ENCODE measurements at places on chromosomes 4 and X.
A peak's percentile ranks its signal among the peaks of the same experiment; 100 is the strongest.

- DNase-seq, result no peak
These were observed 169.6 kb upstream of the GATB start for GRCh38 chr4:151930372-151930771.

GRCh38 chrX:1433646-1434357, 18.9 kb downstream of the ASMTL start:
- DNase-seq, result no peak

- no peak for DNase-seq
These were observed 224.1 kb upstream of the FGF16 start for GRCh38 chrX:77223046-77223445.

GRCh38 chrX:100512471-100512870, 72.3 kb upstream of the TNMD start:
- DNase-seq, result peak; percentile 6

DNA sequence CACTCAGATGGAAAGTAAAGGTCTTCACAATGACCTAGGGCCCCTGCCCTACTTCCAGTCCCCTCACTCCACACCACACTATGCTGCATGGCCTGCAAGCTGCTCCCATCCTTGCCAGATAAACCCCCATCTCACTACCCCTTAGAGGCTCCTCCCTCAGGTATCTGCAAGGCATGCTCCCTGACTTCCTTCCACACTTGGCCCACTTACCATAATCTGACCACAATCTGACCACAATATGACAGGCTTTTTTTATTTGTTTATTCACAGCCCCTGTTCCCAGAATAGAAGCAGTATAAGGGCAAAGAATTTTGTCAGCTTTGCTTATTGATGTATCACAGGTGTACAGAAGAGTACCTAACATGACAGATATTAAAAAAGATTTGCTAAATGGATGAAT, 124.7 kb downstream of the CAMK2D start:
- no peak for DNase-seq

DNA sequence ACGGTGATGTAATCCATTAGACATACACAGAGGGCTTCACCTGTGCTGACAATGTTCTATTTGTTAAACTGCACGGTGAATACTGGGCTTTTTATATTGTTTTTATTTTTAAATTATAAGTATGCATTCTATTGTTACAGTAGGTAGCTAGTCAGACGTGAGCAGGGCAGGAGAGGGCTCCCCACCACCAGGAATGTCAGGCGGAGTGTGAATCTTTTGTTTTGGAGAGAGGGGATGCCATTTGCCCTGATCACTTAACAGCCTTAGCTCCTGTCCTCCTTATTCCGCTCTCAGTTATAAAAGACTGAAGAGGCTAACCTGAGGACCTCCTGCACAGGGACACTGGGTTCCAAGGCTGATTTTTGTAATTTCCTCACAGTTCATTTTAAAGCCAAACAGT, 151.6 kb upstream of the TAPT1 start:
- no peak for DNase-seq

GRCh38 chr4:122331195-122331594, 47.6 kb upstream of the ADAD1 start:
- no peak for DNase-seq

DNA sequence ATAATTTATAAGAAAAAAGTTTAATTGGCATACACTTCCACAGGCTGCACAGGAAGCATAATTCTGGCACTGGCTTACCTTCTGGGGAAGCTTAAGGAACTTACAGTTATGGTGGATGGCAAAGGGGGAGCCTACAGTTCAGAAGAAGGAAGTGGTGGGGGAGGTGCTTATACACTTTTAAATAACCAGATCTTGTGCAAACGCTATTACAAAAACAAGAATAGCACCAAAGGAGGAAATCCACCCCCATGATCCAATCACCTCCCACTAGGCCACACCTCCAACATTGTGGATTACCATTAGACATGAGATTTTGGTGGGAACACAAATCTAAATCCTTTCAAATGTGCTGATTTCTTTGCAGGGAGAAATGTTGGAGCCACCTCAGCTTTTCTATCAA, 287.7 kb downstream of the CPXCR1 start:
- no peak for DNase-seq

- DNase-seq, result no peak
These were observed 723.9 kb downstream of the SH3BGRL start for GRCh38 chrX:81925812-81926211.

DNA sequence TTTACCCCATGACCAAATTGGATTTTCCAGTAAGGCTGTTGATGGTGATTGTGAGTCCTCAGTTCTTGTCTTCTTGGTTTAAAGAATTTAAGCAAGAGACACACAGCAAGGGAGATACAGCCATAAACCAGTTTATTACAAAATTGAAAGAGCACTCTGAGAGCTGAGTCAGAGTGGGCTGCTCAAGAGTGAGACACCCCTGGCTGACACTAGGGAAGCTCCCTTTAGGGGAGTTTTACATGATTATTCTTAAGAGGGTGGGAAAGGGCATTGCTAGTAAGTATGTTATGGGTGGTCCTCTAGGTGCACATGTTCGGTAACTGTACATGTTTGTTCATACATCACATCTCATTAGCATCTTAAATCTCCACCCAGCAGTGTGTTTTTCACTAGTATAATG, 18.8 kb upstream of the ZNF81 start:
- DNase-seq, result no peak

DNA sequence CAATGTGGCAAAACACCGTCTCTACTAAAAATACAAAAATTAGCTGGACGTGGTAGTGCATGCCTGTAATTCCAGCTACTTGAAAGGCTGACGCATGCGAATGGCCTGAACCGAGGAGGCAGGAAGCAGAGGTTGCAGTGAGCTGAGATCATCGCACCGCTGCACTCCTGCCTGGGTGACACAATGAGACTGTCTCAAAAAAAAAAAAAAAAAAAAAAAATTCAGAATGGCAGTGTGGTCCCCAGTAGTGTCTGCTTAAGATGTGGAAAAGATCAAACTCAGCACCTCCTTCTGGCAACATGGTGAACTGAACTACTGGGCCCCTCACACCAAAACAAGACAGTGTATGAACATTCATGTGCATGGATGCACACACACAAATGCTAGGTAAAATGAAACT, 32.2 kb downstream of the SMS start:
- no peak for DNase-seq

DNA sequence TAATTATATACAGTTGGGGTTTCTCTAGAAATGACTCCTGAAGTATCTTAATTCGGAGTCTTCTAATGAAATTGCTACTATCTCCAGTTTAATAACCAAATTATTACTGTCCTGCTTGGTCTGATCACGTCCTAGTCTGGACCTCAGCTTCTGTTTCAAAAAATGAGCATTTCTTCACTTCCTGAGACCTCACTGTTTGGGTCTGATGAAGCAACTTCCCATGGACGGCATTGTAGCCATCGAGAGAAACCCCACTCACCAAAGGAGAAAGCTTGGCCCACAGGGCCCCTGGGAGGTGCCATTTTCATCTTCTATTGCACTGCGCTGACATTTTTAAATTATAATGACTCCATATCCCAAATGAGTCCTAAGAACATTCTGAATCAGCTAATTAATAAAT, 178.0 kb downstream of the MGST2 start:
- no peak for DNase-seq

- DNase-seq, result peak; percentile 46
These were observed 12.3 kb downstream of the MSL3 start for GRCh38 chrX:11770320-11770719.

- no peak for DNase-seq
These were observed 64.3 kb downstream of the METTL14 start for GRCh38 chr4:118749347-118749988.

GRCh38 chr4:171646984-171647383, 166.2 kb upstream of the GALNTL6 start:
- DNase-seq, result no peak

DNA sequence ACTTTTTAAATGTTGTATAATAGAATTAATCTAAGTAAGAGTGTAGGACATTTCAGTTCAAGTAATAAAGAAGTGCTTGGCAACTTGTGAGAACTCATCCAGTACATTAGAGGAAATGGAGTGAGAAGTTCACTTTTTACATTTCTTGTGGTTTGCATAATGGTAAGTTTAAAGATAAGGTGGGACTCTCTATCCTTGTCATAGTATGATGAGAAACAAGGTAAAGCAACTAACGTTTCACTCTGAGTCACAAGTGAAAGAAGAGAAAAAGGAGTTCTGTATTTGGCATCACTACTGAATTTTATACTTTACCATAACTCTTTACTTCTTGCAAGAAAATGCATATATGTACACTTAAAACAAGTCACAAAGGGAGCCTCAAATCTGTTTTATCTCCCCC, 219.4 kb downstream of the SLC4A4 start:
- DNase-seq, result no peak

- DNase-seq, result no peak
These were observed 1562.9 kb upstream of the TENM3 start for GRCh38 chr4:180680305-180680704.

DNA sequence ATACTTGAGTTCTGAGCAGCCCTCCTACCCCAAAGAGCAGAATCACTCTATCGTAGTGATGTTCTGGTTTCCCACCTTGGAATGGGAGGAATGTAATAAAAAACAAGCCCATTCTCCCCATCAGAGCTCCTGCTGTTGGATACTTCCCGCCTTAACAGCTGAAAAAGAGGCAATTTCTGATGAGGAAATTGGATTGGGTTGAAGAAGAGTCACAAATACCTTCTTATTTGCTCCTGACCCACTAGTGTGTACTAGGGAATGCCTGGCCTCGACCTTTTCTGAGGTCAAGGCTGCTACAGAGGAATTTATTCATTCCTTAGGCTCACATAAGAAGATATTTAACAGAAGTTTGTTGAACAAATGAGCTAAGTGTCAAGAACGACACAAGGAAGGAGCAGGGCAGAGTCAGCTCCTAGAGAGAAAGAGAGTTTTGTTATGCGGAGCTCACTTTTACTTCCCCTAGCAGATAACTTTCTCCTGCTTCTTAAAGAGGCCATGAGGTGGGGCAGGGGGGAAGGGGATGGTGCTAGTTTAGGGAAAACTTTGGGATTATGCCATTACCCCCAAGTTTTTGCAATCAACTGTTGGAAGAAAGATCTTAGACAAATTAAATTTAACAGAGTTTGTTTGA, 273.8 kb upstream of the CLNK start:
- no peak for DNase-seq

DNA sequence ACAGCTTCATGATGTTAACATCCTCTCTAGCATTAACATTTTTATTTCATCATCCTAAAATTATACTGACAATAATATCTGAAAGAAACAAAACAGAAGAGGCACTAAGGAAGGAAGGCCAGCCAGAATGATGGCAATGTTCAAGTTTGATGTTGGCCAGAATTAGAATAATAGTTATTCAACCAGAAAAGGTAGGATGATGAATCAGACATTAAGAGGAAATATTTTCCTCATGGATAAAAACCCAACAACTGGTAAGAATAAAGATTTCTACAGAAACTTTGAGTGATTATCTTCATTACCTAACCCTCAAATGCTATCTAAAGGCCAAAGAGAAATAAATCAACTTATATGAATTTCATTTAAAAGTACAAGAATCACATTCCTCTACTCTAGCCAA, 105.2 kb downstream of the PDE5A start:
- DNase-seq, result no peak

- no peak for DNase-seq
These were observed 261.8 kb downstream of the PAPSS1 start for GRCh38 chr4:107458194-107458593.

- DNase-seq, result peak; percentile 53
These were observed 298.1 kb downstream of the UNC5C start for GRCh38 chr4:95250544-95251137.

DNA sequence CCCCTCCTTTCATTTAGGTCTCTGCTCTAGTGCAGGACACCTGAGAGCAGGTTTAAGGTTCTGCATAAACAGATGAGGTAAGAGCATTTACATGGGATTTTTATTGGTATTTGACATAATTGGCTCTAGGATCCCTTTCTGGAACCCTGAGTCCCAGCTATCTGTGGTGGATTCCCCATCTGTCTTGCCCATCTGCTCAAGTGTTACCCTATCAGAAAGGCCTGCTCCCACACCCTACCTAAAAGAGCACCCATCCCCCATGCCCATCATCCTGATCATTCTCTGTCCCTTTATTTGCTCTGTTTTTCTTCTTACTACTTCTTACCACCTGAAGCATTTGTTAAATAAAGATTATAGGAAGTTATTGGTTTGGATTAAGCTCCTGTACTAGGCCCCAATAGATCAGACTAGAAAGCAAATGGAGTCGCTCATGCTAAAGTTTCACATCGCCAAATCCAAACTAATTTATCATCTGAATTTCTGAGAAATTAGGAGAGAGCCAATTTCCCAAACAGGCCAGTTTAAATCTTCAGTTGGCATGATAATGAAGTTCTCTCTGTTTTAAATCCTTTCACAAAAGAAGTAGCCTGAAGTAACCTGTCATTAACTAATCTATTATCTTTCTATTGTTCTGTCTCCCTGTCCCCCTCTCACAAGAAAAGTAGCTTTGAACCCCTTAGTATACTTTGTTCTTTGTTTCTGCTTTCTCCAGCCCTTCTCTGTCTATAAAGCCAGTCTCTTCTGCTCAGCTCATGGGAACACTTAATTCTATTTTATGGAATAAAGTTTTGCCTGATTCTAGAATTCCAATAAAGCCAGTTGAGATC, 178.6 kb downstream of the ZNF674 start:
- no peak for DNase-seq

- no peak for DNase-seq
These were observed 1429.4 kb upstream of the ADGRL3 start for GRCh38 chr4:59770601-59771264.

DNA sequence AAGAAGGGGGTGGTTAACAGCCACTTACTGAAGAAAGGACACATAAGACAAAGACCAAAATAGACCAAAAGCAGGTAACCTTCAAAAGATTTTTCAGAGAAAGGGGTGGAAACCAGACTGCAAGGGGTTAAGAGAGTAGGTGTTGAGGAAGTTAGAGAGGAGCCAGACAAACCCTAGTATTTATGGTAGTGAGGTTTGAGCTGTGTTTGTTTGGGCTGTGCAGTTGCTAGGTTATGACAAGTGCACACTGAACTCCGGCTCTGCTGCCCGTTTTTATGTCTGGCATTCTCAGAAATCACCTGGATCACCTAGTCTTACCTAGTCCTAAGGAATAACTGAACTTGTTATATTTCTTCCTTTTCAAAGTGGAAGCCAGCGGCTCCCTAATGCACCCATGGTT, 22.9 kb upstream of the G3BP2 start:
- DNase-seq, result no peak

- DNase-seq, result no peak
These were observed 160.1 kb downstream of the PTCHD1 start for GRCh38 chrX:23494741-23495140.

DNA sequence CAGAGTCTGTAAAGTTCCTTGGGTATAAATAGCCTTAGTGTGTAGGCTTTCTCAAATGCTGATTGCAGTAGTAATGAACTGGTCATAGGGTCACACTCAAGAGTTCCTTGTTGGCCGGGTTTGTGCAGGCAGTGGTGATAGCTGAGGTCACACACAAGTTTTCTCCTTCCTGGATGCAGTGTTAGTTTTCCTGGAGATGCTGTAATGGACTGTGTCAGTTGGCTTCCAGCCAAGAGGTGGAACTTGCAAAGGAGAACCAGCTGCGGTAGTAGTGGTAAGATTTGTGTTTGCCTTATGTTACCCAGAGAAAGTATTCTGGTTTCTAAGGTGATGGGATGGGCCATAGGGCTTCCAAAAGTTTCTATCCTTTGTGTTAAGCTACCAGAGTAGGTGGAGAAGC, 409.8 kb upstream of the FRG1 start:
- DNase-seq, result no peak

GRCh38 chr4:189162888-189163287, 777.8 kb upstream of the FRG1 start:
- DNase-seq, result no peak

GRCh38 chr4:26030780-26031179, 116.8 kb downstream of the SMIM20 start:
- DNase-seq, result no peak

Data from left kidney (tissue), 8 donors.